Vagina (tissue), 2 donors: ENCODE measurements at places on chromosomes 12 and 14. TPM values are rescaled to one million over a fixed set of nuclear protein-coding genes. Genes with fewer than 3 reads are reported as not detected.

DNA sequence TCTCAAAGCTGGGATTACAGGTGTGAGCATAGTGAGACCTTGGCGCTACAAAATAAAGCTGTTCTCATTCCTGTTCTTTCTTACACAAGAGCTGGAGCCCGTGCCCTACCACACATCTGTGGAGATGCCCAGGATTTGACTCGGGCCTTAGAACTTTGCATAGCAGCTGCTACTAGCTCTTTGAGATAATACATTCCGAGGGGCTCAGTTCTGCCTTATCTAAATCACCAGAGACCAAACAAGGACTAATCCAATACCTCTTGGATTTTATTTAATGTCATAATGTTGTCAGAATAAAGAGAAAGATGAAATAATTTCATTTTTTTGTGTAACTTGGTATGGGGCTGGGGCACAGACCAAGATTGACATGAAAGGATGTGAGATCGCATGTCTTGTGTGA, 7.6 kb downstream of the PNP start:
- no peak for DNase-seq

Gene FCF1
- total RNA-seq = 11.0 TPM

Gene LTB4R
- total RNA-seq = 35.1 TPM

Gene IFNG
- not detected for total RNA-seq
